Thyroid gland (tissue), 4 donors: ENCODE measurements at places on chromosomes 12 and 14. TPM values are rescaled to one million over a fixed set of nuclear protein-coding genes. Genes with fewer than 3 reads are reported as not detected.

- no peaks in the 10 kb centered on the region for H3K27me3 ChIP-seq
- no peak overlapping the region for H3K27ac ChIP-seq
- H3K4me3 ChIP-seq, result no peak overlapping the region
- no peaks in the 10 kb centered on the region for H3K4me1 ChIP-seq
- H3K36me3 ChIP-seq, result peaks cover 23% of the 10 kb centered on the region
- DNase-seq, result no peak
These were observed 23.4 kb upstream of the IPO8 start for GRCh38 chr12:30719060-30719459.

- no peak overlapping the region for H3K27ac ChIP-seq
- no peaks in the 10 kb centered on the region for H3K36me3 ChIP-seq
- DNase-seq, result no peak
- peaks cover 7% of the 10 kb centered on the region for H3K4me1 ChIP-seq
- H3K27me3 ChIP-seq, result no peaks in the 10 kb centered on the region
- no peak overlapping the region for H3K4me3 ChIP-seq
These were observed 449.2 kb downstream of the DPF3 start for GRCh38 chr14:72444701-72445100.

The SCN8A gene
- total RNA-seq, result 3.7 TPM

The E2F7 gene
- total RNA-seq, result not detected

The AQP2 gene
- 0.67 TPM for total RNA-seq
